ENCODE measurements at places on chromosomes 13 and 19.

DNA sequence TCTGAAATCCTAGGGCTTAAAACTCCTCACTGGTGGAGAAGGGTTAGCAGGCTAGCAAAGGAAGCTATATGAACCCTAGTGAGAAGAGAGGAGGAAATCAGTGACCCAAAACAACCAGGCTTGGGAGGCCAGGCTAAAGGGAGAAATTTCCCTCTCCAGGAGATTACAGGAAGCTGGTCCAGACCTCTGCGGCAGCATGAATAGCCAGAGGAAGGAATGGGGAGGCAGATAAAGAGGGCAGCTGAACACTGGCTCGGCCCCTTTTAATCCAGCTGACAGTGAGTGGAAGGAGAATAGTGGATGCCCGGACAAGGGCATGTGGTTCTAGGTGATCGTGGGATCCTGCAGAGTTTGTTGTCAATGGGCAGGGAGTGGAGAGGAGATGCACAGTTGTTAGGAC, 130.6 kb downstream of the COG6 start:
- DNase-seq: no peak

DNA sequence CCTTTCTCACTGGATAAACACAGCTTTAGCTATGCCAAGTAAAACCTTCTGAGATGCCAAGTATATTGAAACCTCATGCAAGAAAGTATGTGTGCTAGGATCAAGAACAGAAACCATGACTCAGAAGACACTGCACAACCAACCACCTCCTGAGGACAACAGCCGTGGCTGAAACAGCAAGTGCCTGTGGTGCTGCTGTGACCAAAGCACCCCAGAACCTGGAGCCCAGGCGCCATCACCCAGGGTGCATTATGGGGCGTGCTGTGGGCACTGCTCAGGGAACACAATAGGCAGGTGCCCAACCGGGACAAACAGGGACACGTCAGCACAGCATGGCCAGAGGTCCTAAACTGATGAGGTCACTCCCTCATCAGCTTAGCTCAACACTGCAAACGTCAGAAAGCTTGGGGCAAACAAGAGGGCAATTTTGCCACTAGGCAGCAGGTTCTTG, 101.3 kb upstream of the SLC15A1 start:
- peak; percentile 15 for DNase-seq

- no peak for DNase-seq
Measured at GRCh38 chr13:64680739-64681138, 2549.4 kb downstream of the PCDH9 start.

GRCh38 chr13:98994896-98995295, 17.0 kb upstream of the DOCK9 start:
- no peak for DNase-seq

- no peak for DNase-seq
Measured at GRCh38 chr19:4694211-4694987, 24.3 kb upstream of the MYDGF start.

DNA sequence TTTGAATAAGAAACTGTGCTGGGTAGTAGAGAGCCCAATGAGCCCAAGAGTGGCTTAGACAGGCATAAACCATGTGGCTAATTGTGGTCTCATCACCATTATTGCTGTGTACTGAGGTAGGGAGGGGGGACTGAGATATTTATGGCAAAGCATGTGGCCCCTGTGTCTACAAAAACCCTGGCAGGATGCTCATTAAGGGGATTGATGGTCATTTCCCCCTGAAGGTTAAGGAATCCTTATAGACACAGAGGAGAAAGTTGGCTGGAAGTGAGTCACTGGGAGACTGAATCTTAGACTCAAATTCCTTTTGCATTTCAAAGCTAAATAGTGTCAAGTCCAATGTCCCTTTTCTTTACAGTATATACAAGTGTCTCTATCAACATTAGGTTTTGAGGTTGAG, 9.8 kb upstream of the DACT3 start:
- DNase-seq: no peak

DNA sequence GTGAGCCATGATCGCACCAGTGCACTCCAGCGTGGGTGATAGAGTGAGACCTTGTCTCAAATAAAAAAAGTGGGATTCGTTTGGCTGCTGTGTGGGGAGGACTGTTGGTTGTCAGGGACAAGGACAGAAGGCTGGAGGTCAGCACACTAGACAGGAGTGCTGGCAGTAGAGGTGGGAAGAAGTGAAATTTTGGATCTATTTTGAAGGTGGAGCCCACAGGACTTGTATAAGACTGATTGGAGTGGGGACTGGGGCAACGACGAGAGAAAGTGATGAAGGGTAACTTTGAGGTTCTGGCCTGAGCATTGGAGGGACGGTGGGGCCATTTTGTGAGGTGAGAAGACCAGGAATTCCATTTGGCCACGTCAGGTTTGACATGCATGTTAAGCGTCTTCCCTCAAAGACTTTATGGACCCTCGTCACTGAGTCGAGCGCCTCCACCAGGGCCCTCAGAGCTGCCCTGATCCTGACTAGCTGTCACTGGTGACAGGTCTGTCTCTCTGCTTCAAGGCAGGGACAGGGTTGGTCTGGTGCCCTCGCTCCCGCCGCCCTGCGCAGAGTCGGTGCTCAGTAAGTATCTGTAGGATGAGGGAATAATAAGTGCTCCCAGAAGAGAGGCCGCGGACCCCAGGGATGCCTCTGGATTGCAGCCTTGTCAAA, 673 bp downstream of the CTU1 start:
- no peak for DNase-seq

DNA sequence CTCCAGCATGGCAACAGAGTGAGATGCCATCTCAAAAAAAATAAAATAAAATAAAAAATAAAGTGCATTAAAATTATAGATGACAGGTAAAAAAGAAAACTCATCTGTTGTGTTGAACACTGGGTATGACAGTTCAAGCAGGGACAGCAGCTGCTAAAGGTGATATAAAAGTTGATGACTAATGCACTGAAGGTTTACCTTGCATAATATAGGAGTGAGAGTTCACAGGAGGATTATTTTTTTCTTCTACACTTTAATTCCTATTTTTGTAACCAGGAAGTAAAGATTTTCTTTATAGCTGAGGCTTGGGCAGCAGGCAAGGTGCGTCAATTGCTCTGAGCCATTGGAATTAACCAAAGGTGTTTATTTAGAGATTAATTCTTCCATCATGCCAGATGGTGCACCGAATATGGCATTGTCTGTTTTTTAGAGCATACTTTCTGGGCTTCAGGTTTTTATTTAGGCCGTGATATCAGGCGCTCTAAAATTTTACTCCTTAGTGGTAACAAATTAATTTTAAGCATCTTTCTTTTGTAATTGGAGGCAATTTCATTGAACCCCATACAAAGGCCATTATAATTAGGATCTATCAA, 337.0 kb upstream of the SLC10A2 start:
- DNase-seq: no peak

GRCh38 chr19:50764409-50764808, 5.9 kb upstream of the GPR32 start:
- no peak for DNase-seq

DNA sequence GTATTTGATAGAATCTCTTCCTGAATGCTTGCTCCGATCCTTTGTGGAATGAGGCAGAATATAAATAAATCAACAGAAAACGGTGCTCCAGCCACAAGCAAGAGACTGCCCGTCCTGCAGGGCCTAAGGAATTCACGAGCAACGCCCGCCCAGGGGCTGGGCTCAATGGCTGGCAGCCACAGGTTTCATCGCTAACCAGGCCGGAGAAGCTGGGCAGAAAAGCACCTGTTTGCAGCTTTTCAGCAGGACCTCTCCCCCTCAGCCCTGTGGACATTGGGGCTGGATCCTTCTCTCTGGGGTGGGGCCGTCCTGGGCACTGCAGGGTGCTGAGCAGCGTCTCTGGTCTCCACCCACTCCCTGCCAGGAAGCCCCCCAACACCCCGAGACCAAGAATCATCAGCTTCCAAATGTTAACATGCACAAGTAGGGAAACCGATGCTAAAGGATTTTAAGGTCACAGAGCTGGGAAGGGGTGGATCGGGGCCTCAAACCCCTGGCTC, 102.5 kb downstream of the GADD45B start:
- no peak for DNase-seq

DNA sequence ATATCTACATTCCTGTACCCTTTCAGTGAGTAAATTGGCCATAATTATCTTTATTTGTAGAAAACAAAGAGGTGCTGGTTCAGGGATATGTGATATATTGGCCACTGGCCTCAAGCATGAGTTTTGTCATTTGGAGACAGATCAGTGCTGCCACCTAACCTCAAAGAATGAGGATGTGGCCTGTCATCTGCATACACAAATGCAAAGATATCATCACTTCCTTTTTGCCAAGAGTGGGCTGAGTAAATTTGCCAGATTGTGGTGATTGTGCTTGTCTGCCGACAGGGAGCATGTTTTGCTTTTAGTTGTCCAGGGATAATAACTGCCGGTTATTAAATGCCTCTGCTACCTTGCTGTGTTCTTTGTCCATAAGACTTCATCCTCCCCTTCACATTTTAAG, 44.2 kb downstream of the WASF3 start:
- no peak for DNase-seq

DNA sequence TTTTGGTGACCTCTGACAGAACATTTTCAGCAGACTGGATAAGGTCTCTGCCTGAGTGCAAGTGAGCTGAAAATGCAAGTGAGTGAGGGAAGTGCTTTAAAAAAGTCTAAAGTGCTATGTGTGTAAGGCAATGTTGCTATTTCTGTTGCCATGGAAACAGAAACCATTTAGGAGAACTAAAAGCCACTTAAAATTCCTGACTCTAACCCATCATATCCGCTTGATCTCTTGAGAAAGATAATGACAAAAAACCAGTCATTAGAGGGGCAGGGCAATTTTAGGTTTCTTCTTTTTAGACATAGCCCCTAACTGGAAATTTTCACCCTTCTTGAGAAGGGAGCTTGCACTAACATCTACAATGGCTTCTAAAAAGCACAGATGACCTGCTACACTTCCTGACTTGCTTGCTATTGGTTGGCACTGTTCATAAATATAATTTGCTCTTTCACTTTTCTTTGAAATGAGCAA, at the start of gene CYSLTR2:
TSS of gene CYSLTR2 (plus strand) at position 458 of the 468 bp plus-strand sequence. CDS start 52,889 bp downstream, outside the sequence.
- no peak for DNase-seq

DNA sequence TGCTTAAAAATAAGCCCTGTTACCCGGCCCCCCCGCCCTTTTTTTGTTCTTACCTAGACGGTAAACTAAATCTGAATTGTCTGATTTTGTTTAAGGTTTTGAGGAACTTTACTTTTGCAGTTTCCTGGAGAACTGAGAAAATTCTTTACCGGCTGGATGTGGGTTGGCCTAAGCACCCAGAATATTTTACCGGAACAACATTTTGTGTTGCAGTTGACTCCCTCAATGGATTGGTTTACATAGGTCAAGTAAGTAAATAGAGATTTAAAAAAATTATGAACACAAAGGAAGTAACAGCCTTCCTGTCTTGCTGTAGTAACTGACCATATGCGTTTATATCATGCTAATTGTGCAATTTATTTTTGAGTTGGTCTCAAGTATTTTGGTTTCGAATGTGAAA, 785 bp downstream of the NHLRC3 start:
- DNase-seq: no peak

- no peak for DNase-seq
Measured at GRCh38 chr19:55688422-55689218, 13.6 kb downstream of the EPN1 start.

DNA sequence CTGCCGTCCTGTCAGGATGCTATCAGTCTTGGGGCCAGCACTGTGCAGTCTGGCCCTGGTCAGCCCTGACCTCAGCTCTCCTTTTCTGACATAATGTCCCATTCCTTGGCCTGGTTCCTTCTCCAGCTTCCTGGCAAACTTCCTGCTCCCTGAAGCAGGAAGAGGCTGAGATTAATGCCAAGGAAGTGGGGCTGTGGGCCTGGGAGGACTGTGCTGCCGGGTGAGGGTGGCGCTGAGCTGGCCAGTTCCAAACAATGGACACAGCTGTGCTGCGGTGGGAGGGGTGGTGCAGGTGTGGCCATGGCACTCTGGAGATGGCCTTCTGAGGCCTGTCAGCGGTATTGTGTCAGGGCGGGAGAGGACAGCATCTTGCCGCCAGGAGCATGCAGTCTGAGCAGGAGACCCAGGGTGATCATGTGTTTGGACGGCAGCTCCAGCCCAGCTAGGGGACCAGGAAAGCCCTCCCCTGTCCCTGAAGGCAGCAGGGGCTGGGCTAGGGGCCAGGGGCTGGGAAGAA, 30.9 kb downstream of the TUBA3C start:
- no peak for DNase-seq

DNA sequence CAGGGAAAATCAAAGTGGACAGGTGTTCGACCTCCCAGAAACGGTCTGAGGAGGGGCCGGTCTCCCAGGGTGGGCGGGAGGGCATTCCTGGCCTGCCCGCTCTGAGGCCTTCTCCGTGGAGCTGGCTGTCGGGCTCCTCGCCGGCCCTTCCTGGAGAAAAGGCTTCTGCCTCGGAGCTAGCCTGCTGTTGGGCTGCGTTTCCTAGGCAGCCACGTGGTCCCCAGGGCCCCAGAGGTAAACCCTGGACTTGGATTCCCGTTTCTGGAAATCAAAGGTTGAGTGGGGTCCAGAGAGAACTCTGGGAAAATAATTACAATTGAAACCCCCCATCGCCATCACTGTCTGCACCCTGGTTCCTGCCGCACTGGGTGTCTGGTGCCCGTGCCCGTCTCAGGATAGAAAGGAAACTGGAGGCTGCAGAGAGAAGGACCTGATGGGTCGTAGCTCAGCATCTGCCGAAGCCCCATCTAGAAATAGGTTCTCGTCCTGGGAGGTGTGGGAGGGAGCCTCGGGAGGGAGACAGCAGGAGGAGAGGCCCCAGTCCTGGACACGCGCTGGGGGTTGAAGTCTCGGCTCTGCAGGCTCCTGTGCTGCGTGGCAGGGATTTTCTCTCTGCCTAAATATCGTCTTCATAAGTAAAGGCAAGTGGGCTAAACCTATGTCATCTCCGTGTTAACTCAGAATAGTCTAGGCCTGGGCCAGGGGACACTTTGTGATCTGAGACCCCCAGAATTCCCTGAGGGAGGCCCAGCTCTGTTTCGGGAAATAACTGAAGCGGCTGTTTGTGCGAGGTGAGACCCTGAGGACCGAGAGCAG, 7.7 kb upstream of the PROZ start:
- DNase-seq: no peak

GRCh38 chr13:89786531-89786930, 1561.0 kb upstream of the MIR17HG start:
- DNase-seq: no peak

GRCh38 chr19:55493645-55494171, 5.5 kb downstream of the SSC5D start:
- no peak for DNase-seq

GRCh38 chr13:109783447-109783814, 3.0 kb downstream of the IRS2 start:
- DNase-seq: no peak

- no peak for DNase-seq
Measured at GRCh38 chr13:30074955-30075614, 224.7 kb upstream of the UBL3 start.

- no peak for DNase-seq
Measured at GRCh38 chr13:29964181-29964845, 113.9 kb upstream of the UBL3 start.

- no peak for DNase-seq
Measured at GRCh38 chr13:78650717-78651083, 8.3 kb downstream of the OBI1 start.

- DNase-seq: no peak
Measured at GRCh38 chr13:33204130-33204927, 81.2 kb downstream of the STARD13 start.

All from activated CD4-positive, alpha-beta T cell treated with anti-CD3 and anti-CD28 coated beads for 24 hours (primary cell).